ENCODE measurements at places on chromosomes 5 and 9.

DNA sequence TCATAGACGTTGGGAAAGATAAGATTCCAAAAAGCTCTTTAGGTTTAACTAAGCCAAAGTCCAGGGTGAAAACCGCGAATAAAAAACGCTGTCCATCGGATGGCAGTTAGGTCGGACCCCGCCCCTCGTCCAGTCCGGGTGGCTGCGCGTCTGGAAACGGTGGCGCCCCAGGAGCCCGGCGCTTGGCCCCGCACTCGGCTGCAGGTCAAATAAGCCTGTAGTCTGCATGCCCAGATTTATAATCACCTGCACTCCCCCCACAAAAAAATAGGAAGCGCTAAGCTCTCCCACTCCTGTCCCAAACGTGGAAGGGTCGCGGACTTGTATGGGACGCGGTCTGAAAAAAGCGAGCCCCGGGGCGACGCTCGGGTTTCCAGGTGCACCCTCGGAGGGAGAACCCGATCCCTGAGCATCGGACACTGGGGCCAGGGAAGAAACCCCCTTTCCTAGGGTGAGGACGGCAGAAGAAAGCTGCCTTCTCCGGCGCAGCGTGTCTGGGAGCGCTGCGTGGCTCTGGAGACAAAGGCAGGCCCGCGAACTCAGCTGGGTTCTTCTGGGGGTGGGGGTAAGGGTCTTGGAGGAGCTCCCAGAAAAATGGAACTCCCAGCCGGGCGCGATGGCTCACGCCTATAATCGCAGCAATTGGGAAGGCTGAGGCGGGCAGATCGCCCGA lies 923 bp upstream of the ZBTB5 start:
- no peak for DNase-seq

DNA sequence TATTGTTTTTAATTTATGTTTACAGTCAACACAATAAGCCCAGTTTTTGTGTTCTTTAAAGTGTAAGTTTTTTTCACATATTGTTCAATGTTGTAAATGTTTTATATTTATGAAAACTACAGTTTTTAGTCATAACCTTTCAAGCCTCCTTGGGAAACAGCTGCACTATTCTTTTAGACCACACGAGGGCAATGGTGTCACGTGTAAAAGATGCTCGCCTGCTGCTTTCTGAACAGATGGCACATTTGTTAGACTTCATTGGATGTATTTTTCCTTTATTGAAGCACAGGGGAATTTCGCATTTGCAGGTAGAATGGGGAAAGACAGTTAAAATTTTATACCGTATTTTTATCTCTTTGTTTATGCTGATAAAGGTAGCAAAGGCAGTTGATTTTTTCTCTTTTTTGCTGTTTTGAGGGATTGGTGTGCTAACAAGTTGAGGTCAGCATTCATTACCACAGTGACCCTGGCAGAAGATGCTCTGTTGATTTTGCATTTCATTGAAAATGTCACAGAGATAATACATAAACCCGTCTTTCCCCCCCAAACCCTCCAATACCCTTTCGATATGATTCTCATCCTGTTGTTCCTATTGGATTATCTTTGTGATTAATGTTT lies 59.0 kb downstream of the MAT2B start:
- no peak for DNase-seq

DNA sequence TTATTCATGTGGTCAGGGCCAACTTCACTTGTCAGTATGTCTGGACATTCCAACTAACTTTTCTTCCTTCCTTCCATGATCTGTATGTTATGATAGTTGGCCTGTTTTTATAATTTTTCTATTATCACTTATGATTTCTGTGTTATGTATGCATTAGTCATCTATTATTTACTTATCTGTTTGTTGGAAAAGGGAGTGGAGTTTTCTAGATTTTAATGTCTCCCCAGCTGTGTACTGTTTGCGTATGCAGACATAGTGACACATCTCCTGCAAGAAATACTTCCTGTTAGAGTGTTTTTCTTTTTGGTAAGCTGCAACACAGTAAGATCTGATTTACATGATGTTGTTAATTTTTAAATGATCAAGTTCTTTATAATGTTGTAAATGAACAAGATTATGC lies 8.7 kb upstream of the INSYN2B start:
- no peak for DNase-seq

DNA sequence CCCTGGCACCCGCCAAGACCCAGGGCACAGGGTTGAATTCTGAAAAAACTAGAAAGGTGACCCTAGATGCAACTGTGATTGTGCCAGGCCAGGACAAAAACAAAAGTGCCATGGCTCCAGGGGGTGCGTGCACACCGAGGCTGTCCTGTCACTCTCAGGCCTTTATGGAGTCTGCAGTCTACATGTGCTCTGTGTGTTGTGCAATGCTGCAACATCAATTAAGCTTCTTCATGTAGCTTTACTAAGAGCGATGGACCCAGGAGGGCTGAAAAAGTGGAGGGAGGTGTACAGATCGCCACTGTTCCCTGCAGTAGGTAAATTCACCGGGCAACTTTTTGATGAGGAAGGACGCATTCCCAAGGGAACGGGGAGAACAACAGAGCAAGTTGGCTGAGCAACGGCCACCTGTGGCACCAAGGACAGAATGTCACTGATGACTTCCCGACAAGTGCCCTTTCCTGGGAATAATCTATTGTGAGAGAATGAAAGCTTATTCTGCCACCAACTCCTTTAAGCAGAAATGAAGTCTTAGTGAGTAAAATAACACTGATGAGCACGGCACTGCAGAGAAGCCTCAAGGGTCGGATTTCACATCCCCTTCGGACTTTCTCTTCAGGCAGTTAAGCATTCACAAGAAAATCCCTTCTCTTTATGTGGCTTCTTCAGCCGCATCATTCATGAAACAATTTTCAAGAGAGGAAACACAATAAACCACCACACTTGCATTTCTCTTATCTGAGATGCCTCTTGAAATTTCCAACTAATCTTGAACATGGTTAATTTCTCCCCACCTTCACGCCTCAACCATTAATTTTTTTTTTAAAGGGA lies 149.6 kb downstream of the DROSHA start:
- no peak for DNase-seq

DNA sequence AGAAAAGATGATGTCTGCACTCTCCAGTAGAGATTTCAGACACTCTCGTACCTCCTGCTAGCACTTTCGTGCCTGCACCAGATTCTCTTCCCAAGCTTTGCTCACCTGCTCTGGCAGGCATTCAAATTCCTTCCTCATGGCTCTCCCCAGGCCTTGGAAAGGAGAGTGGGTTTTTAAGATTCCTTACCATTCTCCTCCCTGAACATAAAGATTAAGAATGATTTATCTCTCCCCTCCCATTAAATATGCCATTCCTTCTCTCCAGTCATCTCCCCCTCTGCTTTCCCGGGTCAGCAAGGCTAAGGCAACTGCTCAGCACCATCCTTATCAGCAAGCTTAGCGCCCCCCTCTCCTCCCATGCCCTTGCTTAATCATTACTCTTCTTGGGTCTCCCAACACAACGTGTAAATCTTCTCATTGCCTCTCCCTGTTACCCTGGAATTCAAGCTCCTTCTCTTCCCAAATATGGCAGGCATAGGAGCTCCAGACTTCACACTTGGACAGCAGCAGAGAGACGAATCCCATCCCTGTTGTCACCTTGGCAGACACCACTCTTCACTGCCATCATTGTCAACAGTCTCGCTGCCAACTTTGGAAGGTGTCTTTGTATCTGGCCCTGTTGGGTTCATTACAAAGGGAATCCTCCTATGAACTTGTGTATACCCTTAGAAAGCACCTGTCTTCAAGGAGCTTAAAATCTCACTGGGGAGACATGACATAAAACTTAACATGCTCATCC lies 332.9 kb downstream of the SLIT3 start:
- DNase-seq, result no peak

DNA sequence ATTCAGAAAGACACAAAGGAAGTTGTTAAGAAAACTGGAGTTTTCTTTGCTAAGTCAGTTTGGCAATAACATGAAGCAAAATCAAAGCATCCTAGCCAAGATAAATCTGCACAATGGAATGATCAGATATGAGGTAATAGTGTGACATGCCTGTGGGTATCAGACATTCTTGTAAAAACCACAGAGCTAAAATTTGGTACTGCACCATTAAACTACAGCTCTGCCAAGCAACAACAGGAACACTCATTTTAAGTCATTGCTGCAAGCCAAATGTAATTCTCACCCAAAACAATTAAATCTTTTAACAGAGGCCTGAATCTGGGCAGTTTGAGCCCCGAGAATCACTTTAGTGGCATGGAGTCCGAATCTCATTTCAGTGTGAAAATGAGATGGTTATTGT lies 96.6 kb downstream of the VCAN start:
- DNase-seq, result no peak

DNA sequence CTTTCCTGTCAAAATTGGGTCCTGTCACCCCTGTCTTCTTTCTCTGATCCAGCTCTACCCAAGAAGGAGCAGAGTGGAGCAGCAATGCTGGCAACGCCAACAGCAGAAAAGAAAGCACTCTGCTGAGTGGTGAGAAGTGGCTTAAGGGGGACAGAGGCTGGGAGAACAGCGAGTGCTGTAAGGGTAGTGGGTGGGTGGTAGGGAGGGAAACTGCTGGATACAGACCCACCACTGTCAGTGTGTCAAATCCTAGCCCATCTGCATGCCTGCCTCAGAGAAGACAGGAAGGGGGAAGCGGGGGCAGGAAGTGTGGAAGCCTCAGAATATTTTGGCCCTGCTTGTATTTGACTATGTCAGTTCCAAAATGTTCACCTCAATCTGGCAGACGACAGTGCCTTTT lies 170.4 kb upstream of the MAST4 start:
- DNase-seq, result no peak

- no peak for DNase-seq
Observed at GRCh38 chr5:55546947-55547346, 12.2 kb upstream of the PLPP1 start.

DNA sequence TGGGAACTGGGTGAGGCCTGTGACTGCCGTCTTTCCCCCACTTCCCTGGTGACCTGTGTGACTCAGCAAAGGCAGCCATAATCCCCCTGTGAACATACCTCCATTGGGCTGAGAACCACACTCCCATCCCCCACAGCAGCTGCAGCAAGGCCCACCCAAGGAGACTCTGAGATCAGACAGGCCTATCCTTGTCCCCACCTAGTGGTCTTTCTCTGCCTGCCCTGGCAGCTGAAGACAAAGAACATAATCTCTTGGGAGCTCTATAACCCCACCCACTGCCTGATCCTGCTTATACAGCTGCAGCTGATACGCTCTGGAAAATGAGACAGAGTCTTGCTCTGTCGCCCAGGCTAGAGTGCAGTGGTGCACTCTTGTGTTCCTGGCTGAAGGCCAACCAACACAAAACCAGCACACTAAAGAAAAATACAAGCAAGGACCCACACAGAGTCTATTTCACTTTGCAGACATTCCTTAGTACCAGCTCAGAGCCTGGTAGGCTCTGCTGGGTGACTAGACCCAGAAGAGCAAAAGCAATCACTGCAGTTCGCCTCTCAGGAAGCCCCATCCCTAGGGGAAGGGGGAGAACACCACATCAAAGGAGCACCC lies 106.7 kb downstream of the MCTP1 start:
- DNase-seq, result peak; percentile 52

GRCh38 chr9:4297786-4298254 lies 2.0 kb downstream of the GLIS3 start:
- DNase-seq, result no peak

- DNase-seq, result peak; percentile 22
Observed at GRCh38 chr5:119453040-119453373, 710 bp downstream of the HSD17B4 start.

DNA sequence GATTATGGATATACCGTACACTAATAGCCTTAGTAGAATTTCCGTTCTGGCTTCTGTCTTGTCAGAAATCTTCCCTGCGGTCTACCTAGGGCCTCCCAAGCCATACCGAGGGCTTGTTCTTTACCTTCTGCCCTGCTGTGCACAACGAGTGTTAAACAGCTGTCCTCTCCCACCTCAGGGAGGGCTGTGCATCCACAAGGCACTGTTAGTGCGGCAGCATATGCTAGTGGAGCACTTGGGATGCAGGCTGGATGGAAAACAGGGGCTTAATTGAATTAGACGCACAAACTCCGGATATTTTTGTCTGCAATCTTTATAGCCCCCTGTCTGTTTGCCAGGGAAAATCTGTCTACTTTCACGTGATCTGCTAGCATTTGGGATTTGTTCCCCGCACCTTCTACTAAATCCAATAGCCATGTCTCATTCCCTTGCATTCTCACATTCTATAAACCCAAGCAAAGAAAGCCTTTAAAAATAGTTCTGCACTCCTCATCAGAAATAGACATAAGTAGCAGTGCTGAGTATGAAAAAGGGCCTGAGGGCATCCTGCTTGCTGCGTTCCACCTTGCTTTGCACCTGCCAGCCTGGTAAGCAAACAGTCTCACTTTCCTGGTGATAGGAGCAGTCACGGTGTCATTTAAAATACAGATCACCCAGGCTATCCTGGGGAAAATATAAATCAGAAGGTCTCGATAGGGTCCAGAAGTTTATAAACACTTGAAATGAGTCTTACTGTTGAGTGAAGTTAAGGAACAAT lies 382.6 kb downstream of the RASEF start:
- DNase-seq, result peak; percentile 27

GRCh38 chr9:4065054-4065453 lies 234.8 kb downstream of the GLIS3 start:
- no peak for DNase-seq

DNA sequence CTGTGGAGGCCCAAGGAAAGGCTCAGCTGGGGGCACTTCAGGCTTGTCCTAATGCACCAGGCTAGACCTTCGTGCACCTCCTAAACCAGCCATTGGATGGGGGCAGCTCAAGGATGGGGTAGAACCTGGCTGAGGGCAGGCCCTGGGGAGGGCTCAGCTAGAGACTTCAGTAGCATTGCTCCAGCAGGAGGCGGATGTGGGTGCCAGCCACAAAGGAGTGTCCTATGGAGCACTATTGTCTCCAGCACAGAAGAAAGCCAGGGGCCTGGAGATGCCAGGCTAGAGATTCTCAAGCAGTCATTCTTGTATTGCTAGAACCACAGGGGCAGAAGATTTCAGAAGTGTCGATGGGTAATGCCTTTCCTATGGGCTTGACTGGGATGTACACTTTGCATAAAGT lies 131.8 kb downstream of the SYK start:
- DNase-seq, result no peak

- DNase-seq, result no peak
Observed at GRCh38 chr5:180052211-180052818, 19.2 kb downstream of the RNF130 start.

DNA sequence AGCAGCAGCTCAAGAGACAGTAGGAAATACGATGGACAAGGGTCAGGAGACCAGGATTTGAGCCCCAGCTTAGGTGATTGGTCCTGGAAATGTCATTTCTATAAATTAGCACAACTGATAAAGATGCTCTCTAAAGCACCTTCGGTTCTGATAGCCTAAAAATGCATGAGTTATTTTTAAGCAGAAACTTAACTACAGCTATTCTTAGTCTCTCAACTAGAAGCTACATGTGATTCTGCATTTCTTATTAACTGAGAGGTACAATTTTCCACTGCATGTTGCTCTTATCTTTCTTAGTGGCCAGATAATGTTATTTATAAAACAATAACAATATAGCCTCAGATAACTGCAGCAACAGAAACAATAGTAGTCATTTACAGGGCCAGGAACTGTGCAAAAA lies 136.4 kb downstream of the GRIA1 start:
- DNase-seq, result no peak

GRCh38 chr5:79938468-79938867 lies 52.6 kb downstream of the MTX3 start:
- DNase-seq, result no peak

- no peak for DNase-seq
Observed at GRCh38 chr9:125942125-125942524, 195.0 kb downstream of the PBX3 start.

Data from NCI-H524 treated with DMSO at 0.1 percent for 48 hours (cell line).